ENCODE measurements at places on chromosomes 13 and 19.
A peak's percentile ranks its signal among the peaks of the same experiment; 100 is the strongest.

DNA sequence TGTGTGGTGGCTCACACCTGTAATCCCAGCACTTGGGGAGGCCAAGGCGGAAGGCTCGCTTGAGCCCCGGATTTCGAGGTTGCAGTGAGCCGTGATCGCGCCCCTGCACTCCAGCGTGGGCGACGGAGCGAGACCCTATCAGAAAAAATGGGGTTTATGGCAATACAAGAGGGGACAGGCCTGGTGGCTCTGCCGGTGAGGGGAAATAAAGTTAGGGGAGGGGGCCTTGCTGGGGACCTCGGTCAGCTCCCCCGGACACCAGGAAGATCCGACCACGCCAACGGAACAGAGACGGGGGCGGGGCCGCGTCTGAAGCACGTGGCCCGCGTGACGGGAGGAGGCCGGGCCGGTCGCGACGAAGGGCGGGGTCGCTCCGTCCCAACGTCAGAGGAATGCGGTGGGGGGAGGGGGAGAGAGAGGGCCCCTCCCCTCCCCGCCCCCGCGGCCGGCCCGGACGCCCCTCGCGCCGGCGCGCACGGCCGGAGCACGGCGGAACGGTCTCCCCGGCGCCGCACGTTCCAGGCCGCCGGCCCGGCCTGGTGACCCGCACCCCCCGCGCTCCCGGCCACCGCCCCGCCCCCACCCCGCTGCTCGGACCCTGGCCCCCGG lies 1.9 kb upstream of the HNRNPL start:
- peak; percentile 91 for DNase-seq

GRCh38 chr19:53994811-53995210 lies 3.4 kb downstream of the CACNG6 start:
- DNase-seq, result no peak

DNA sequence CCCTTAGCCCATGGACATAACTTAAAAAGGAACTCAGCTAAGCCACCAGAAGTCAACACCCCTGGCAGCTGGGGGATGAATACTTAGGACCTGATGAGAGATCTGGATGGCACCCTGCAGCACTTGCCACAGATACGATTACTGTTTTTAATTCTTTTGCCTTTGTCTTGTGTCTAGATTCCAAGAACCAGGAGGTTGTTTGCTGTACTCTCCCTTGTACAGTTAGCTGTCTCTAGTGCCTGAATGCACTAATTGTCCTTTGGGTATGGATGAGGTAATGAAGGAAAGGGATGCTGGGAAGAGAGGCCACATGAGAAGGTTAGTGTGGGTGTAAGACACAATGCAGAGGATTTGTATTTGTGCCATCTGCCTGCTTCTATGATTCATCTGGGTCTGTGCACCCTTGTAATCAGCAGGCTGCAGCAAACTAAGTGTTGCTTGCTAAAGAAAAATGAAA lies 385.8 kb downstream of the KCNRG start:
- DNase-seq, result no peak

GRCh38 chr19:14497228-14497921 lies 1.4 kb upstream of the GIPC1 start:
- DNase-seq, result no peak

- no peak for DNase-seq
Observed at GRCh38 chr19:47179653-47180310, 49.1 kb downstream of the SAE1 start.

Data from stimulated activated CD4-positive, alpha-beta T cell treated with anti-CD3 and anti-CD28 coated beads, Interleukin-2, amount 100 ng/mL, for 24 hours (primary cell).